ENCODE measurements at places on chromosomes 4 and X.

- no peak for DNase-seq
Observed at GRCh38 chr4:171719691-171720090, 93.5 kb upstream of the GALNTL6 start.

DNA sequence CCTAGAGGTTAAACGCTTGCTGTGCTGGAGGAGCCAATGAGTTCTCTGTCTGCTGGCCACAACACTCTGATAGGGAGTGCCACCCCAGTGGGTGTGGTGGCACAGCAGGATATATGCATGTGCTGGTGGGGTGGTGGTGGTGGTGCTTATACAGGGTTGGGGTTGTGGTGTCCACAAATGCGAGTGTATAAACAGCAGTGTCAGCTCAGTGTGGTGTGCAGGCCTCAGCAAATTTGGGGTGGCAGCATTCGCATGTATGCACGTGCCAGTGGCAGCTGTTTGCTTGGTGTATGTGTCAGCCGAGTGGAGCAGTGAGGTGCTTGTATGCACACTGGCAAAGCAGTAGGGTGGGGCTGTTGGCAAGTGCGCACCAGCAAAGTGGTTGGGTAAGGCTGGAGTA lies 157.4 kb downstream of the FAM47A start:
- DNase-seq, result no peak

- no peak for DNase-seq
Observed at GRCh38 chrX:37644381-37645305, 40.9 kb upstream of the XK start.

DNA sequence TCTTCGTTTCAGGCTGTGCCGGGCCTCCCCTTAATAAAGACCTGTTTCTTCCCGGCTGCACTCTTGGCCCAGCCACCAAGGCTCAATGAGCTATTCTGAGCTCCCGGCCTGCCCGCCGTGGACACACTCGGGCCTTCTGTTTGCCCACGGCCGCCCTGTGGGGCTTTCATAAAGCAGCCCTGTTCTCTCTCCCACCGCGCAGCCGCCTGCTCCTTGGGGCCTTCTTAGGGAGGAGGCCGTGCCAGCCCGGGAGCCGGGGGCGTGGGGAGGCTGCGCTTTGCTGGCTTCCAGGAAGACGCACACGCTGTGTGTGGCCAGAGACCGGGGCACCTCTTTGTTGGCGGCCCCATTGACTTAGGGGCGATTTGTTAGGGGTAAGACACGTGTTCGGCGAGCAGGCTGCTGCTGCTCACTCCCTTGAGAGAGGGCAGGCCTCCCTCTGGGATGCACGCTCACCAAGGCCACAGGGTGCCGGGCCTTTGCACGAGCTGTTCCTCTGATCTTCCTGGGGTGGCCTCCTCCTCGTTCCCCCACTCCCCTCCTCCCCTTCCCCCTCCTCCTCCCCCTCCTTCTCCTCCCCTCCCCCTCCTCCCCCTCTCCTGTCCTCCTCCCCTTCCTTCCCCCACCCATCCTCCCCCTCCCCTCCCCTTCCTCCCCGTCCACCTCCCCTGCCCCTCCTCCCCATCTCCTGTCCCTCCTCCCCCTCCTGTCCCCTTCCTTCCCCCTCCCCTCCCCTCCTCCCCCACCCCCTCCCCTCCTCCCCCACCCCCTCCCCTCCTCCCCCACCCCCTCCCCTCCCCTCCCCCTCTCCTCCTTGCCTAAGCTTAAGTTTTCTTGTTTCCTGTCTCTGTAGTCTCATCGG lies 11.3 kb downstream of the BLOC1S4 start:
- no peak for DNase-seq

- no peak for DNase-seq
Observed at GRCh38 chrX:79231662-79232061, 87.2 kb downstream of the GPR174 start.

DNA sequence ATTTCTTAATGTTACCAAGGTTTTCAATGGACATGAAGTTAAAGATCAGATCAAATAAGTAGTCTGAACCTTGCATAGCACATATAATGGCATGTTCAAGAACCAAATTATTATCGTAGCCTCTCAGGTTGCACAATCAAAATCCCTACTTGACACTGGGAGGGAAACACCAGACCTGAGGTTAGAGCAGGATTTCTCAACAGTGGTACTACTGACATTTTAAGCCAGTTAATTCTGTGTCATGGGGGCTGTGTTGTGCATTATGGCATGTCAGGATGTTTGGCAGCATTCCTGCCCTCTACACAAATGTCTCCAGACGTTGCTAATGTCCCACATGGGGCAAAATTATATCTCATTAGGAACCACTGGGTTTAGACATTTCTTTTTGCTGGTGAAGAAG lies 20.8 kb downstream of the RLIM start:
- DNase-seq, result no peak

GRCh38 chr4:102047616-102048015 lies 257.1 kb downstream of the BANK1 start:
- DNase-seq, result no peak

- no peak for DNase-seq
Observed at GRCh38 chrX:18973527-18974192, 10.3 kb downstream of the PHKA2 start.

DNA sequence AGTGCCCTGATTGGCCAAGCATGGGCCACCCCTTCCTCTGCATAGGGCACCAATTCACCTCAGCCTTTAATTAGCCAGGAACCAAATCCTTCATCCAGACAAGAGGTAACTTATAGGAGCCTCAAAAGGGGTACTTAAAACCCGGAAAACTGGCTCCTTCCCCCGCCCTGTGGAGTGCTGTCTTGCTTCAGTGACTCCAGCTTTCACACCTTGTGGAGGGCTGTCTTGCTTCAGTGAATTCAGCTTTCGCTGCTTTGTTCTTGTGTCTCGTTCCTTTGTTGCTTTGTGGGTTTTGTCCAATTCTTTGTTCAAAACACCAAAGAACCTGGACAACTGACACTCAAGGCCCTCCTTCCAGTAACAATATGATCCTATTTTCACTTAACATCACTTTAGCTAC lies 82.2 kb upstream of the FRG1 start:
- DNase-seq, result no peak

DNA sequence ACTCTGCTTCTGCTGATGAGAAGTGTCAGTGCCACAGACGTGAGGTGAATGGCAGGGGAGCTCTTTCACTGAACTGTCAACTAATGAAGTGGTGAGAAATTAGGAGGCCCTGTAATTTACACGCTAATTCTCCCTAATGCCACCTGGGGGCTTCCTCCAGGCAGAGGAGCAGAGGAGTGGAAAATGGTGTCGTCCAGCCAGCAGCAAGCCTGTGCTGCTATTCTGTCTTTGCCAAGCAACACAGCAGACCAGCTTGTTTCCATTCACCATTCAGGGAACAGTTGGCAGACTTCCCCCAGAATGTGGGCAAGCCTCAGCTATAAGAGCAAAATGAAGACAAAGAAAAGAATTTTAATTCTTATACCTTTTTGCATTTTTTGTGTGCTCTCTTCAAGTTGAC lies 245.2 kb upstream of the TET2 start:
- DNase-seq, result no peak

- DNase-seq, result no peak
Observed at GRCh38 chrX:76821276-76821675, 393.8 kb downstream of the MAGEE1 start.

DNA sequence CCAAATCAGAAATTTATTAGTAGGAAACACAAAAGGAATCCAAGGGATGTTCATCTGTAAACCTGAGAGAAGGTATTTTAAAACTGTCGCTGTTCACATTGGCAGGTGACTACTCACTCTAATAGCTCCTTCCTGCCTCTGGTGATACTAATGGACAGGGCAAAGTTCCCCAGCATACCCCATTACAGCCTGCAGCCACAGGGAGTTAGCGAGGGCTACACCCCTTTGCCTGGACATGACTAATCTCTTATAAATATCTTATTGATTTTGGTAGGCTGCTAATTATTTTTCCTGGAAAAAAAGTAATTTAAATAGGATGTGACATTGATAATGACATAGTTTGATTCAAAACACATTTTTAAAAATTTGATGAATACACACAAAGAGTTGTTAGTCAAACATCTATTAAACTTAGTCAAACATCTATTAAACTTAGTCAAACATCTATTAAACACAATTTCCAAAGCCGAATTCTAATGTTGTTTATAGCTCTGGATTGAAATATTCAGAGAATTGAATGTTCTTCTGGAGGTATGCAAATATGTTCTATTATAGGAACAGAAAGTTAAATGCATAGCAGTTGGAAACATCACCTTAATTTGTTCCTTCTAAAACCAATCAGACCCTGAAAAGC lies 83.0 kb upstream of the CBR4 start:
- no peak for DNase-seq

GRCh38 chr4:104393655-104394324 lies 100.9 kb downstream of the CXXC4 start:
- DNase-seq, result no peak

DNA sequence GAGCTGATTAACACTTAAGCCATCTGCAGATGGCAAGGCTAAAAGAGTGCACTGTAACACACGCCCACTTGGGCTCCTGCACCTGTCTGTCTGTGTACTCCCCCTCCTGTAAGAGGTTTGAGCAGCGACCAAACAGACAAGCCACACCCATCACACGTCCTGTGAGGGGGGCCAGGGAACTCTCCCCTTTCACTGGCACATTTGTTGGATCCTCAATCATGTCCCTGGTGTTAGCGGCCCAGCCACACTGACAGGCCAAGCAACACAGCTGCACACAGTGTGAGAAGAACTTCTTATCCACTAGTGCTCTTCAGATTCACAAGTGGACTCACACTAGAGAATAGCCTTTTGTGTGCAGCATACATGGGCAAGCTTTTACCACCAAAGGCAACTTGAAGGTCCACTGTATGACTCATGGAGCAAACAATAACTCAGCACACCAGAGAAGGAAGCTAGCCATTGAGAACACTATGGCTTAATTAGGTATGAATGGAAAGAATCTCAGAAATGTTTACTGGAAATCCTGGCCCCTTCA lies 29.1 kb upstream of the UTP14A start:
- DNase-seq, result no peak

- DNase-seq, result no peak
Observed at GRCh38 chr4:23938796-23939195, 48.9 kb upstream of the PPARGC1A start.

DNA sequence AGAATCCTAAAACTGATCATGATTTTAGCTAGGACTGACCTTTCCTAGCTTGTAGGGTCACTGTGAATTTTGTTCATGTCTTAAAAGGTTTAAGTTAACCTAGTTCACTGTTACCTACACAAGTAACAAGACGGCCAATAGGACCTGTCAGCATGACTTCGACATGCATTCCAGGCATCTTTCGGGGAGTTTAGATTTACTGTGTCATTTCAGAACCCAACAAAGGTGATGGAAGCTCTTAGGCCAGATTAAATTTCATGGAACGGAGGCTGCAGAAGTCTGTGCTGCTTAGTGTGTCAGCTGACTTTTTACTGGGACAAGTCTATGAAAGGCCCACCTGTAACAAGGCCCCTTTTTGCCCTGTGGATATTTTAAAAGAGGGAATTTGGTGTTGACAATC lies 93.1 kb downstream of the GATB start:
- no peak for DNase-seq

GRCh38 chr4:121877041-121877773 lies 6.9 kb upstream of the BBS7 start:
- no peak for DNase-seq

DNA sequence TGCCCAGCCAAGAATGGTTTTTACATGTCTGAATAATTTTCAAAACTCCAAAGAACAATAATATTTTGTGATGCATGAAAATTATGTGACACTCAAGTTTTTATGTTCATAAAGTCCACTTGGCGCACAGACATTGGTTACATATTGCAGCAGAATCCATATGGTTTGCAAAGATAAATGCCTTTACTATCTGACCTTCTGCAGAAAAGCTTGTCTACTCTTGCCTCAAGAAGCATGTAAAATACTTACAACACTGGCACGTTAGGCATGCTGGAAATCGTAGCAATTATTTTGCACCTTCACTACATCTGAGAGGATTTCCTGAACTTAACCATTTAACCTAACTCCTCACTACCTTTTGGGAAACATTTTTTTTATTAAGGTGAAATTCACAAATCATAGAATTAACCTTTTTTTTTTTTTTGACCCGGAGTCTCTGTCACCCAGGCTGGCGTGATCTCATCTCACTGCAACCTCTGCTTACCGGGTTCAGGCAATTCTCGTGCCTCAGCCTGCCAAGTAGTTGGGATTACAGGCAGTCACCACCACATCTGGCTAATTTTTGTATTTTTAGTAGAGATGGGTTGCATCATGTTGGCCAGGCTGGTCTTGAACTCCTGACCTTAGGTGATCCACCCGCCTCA lies 3.5 kb upstream of the XG start:
- no peak for DNase-seq

GRCh38 chr4:89136525-89136924 lies 25.2 kb downstream of the TIGD2 start:
- DNase-seq, result no peak

DNA sequence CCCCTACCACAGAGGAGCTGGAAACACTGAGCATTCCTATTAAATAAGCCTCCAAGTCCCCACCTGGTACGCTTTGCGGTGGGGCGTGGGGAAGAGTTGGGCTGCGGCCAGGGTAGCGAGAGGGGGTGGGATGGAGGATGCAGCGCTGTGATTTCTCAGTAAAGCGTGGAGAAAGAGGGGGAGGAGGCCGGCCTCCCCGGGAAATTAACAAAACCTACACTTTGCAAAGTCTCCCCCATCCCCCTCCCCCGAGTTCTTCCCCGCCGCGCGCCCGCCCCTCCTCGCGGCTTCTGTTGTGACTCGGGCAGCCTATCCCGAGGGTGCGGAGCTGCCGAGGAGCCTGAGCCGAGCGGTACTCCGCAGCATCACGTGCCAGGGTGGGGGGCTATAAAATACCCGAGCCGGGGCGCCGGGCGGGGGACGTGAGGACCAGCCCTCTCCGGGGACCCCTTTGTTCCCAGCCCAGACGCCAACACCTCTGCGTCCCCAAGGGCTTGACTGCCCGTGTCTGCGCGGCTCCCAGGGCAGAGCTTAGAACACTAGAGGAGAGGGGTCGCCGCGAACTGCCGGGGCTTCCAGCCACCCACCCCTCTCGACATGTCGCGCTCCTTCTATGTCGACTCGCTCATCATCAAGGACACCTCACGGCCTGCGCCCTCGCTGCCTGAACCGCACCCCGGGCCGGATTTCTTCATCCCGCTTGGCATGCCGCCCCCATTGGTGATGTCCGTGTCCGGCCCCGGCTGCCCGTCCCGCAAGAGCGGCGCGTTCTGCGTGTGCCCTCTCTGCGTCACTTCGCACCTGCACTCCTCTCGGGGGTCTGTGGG lies at the start of gene GSX2:
Gene GSX2, plus strand, starts transcription at position 416 of the 827 bp plus-strand sequence. Its CDS starts 182 bp downstream, at position 598.
- DNase-seq, result no peak

DNA sequence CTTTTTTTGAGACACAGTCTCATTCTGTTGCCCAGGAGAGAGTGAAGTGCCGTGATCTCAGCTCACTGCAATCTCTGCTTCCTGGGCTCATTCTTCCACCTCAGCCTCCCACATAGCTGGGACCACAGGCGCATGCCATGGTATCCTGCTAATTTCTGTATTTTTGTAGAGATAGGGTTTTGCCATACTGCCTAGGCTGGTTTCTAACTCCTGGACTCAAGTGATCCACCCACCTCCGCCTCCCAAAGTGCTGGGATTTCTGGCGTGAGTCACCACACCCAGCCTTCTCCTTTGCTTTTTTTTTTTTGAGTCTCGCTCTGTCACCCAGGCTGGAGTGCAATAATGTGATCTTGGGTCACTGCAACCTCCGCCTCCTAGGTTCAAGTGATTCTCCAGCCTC lies 94.1 kb downstream of the PDS5A start:
- DNase-seq, result no peak

GRCh38 chrX:39318506-39319343 lies 517.5 kb downstream of the MID1IP1 start:
- DNase-seq, result no peak

GRCh38 chr4:85081196-85081595 lies 114.7 kb upstream of the WDFY3 start:
- DNase-seq, result no peak

Measured in Caki2 (cell line).